Stomach (tissue), 19 donors: ENCODE measurements at places on chromosomes 2 and 18. TPM values are rescaled to one million over a fixed set of nuclear protein-coding genes. Genes with fewer than 3 reads are reported as not detected.

ACOXL gene
- not detected for total RNA-seq

SLC9A4 gene
- total RNA-seq: 120 TPM

GRCh38 chr18:13280070-13280795, 61.7 kb downstream of the LDLRAD4 start:
- H3K36me3 ChIP-seq: no peaks in the 10 kb centered on the region
- H3K4me1 ChIP-seq: peaks cover 19% of the 10 kb centered on the region
- no peaks in the 10 kb centered on the region for H3K27me3 ChIP-seq
- no peak overlapping the region for H3K4me3 ChIP-seq
- DNase-seq: no peak
- no peak overlapping the region for H3K27ac ChIP-seq

DNA sequence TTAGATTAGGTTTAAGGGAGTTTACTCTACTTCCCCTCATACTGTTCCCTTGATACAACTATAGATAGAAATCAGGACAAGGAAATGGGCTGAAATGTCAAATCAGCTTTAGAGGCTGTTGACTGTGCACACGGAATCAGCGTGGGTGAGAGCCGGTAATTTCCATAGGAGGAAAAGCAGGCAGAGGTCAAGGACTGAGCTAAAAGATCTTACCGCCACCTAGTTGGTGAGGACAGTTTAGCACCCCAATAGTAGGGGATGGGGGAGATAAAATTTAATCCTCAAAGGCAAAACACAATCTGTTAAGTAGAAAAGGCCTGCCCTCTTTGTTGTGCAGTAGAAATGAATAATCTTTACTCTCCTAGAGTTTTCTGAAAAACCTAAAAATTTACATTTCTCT, 1154.5 kb upstream of the CHAC2 start:
- no peaks in the 10 kb centered on the region for H3K27me3 ChIP-seq
- peak; percentile 12 for DNase-seq
- no peak overlapping the region for H3K4me3 ChIP-seq
- H3K27ac ChIP-seq: no peak overlapping the region
- no peaks in the 10 kb centered on the region for H3K4me1 ChIP-seq
- no peaks in the 10 kb centered on the region for H3K36me3 ChIP-seq

GRCh38 chr2:191601060-191601459, 76.9 kb upstream of the NABP1 start:
- no peak overlapping the region for H3K4me3 ChIP-seq
- no peak for DNase-seq
- no peaks in the 10 kb centered on the region for H3K4me1 ChIP-seq
- no peaks in the 10 kb centered on the region for H3K36me3 ChIP-seq
- no peak overlapping the region for H3K27ac ChIP-seq
- H3K27me3 ChIP-seq: no peaks in the 10 kb centered on the region

GRCh38 chr2:231364961-231365810, 30.3 kb upstream of the B3GNT7 start:
- no peak overlapping the region for H3K4me3 ChIP-seq
- no peak for DNase-seq
- H3K36me3 ChIP-seq: no peaks in the 10 kb centered on the region
- H3K4me1 ChIP-seq: peaks cover 11% of the 10 kb centered on the region

- H3K4me1 ChIP-seq: no peaks in the 10 kb centered on the region
- no peaks in the 10 kb centered on the region for H3K36me3 ChIP-seq
- no peak overlapping the region for H3K27ac ChIP-seq
- no peak for DNase-seq
- H3K27me3 ChIP-seq: no peaks in the 10 kb centered on the region
Measured at GRCh38 chr2:210687786-210688470, 131.5 kb downstream of the CPS1 start.
